ENCODE measurements at places on chromosomes 6 and 20.
A peak's percentile ranks its signal among the peaks of the same experiment; 100 is the strongest.

- DNase-seq: no peak
Measured at GRCh38 chr6:158143700-158144099, 24.4 kb downstream of the SERAC1 start.

DNA sequence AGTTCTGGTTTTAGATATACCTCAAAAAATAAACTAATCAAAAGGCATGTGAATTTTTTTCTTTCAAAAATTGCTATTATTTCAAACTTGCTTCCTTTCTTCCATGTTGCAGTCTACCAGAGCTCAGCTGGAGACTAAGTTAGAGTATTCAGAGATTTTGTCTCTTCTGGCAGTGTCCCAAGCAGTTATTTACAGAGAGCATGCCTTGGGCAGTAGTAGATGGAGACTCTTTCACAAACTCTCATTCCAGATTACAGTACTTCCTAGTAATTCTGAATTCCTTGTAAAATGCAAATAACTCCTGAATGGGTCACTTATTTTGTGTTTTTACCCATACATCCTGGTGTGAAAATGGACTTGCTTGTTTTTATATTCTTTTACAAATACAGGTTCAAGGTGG lies 703.4 kb downstream of the EPHA7 start:
- no peak for DNase-seq

- DNase-seq: no peak
Measured at GRCh38 chr20:34546751-34547181, 11.8 kb upstream of the MAP1LC3A start.

DNA sequence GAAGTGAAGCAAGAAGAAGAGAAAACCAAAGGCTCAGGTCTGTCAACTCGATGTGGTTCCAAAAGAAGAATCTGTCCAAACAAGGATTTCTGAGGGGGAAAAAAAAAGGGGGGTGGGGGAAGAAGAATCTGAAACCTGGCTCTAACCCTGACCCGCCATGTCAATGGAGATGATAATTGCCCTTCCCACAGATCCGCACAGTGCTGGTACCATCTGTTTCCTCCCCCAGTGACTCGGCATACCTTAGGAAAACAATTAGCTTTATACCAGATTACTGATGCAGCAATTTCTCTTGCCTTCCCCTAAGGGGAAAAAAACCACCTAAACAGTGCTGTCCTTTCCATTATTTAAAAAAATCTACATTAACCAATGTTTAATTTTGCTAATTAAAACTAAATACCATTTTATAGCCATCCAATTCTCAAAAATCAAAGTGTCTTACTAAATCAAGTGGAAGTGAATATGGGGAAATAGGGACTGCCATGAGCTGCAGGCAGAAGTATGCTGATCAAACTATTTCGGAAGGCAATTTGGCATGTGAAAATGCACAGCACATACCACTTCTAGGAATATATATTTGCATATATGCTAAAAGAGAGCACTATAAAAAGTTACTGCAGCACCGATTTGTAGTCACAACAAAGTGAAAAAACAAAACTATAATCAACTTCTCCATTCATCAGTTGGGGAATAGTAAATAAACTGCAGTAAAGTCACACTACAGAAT lies 46.8 kb downstream of the MAP7 start:
- DNase-seq: no peak

GRCh38 chr6:18347866-18348265 lies 39.3 kb upstream of the RNF144B start:
- DNase-seq: no peak

- no peak for DNase-seq
Measured at GRCh38 chr20:58229198-58229798, 845 bp upstream of the ANKRD60 start.

DNA sequence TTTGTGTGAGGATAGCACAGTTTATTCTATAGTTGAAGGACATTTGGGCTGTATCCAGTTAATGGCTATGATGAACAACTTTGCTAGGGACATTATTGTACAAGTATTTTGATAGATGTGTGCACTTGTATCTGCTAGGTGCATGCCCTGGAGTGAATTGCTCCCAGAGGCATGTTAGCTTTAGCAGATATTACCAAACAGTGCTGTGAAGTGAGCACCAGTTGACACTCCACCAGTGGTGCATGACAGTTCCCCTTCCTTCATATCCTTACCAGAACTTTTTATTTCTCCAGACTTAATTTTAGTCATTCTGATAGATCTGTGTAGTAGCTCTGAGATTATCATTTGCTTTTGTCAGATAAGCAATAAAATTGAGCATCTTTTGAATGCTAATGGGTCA lies 48.9 kb upstream of the ENPP5 start:
- no peak for DNase-seq

DNA sequence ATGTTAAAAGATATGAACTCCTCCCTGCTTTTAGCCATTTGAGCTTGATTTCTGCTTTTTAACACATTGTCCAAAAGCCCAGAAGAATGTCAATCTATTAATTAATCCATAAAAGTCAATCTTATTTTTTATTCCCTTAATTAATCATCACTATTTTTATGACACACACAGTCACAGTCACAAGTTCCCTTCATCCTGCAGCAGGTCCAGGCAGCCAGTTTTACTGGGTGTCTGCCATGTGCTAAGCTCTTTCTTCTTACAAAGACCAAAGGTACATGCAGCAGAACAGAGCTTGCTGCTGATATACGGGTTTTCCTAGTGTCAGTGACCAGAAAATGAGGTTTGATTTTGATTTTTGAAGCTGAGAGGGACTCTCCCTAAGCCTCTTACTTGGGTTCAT lies 53.3 kb upstream of the SLC22A23 start:
- no peak for DNase-seq

DNA sequence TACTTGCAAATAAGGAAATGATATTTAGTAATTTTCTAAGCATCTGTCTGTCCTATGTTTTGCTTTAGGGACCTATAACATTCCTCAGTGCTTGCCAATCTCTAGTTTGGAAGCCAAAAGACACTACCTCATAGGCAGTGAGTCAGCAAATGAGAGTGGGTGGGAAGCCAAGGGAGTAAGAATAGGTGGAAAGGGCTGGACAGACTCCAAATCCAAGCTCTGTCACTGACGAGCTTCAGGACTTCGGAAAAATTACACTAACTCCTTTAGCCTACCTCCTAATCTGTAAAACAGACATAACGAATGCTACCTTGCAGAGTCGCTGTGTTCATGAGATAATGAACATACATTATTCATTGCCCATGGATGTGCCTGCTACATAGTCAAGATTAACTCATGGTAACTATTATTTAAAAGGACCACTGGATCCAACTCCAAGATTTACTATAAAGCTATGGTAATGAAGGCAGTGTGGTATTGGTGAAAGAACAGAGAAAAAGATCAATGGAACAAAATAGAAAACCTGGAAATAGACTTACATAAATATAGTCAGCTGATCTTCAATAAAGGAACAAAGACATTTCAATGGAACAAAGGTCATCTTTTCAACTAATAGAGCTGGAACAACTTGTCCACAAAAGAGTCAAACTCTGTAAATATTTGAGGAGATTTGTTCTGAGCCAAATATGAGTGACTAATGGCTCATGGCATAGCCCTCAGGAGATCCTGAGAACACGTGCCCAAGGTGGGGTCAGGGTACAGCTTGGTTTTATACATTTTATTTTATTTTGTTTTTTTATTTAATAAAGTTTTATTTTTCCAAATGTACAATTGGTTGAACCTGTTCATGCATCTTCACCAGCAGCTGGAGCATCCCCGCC lies 64.1 kb downstream of the FAM50B start:
- no peak for DNase-seq

- peak; percentile 75 for DNase-seq
Measured at GRCh38 chr6:69796073-69796641, 653 bp downstream of the LMBRD1 start.

DNA sequence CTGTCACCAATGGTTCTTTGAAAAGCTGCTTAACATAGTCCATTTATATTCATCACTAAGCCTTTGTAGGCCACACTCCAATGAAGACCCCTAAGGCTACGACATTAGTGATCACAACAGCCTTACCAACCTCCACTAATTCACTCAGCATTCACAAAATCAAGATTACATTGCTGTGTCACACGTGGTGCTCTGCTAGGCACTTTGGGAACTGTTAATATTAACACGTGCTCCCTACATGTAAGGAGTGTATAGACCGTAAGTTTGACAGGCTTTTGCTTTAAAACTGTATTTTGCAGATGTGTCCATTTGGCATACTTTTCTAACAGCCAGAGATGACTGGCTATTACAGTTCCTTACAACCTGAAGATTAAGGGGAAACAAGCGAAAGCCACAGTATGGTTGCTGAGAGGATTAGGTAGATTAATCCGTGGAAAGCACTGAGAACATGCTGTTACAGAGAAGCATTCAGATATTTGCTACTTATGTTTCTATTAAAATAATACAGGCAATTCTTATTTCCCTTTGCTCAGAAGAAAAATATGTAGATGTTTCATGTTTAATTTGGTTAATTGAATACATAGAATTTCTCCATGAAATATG lies 69.7 kb downstream of the SAMD3 start:
- DNase-seq: no peak

Data from CD4-positive, alpha-beta T cell treated with Interleukin-15 for 1 hour (primary cell).